ENCODE measurements at places on chromosomes 5 and 9.

GRCh38 chr5:107661038-107661649, 9.6 kb downstream of the EFNA5 start:
- no peak for DNase-seq

DNA sequence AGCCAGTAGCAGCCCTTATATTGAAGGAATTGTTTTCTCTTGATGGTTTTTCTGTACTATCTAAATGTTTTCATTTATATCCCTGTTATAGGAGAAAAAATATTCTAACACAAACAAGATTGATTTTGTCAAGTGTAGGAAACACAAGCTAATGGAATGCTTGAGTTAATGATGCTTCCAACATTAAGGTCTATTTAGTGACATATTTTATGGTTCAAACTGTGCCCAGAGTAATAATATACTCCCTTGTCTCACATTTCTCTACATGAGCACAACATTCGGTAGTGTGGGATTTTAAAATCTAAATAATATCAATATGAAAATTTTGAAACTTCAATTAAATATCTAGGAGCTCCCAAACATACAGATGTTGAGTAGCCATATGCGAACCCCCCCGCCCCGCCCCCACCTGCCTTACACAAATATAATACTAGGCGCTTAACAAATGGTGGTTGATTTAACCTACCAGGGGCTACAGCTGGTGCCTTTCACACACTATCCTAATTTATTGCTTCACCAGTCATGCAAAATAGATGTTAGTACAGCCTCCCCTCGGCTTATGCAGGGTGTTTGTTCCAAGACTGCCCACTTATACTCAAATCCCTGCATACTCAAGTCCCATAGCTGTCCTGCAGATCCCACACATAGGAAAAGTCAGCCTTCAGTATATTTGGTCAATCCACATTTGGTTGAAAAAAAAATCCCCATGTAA, 124.1 kb upstream of the ACO1 start:
- DNase-seq = no peak

GRCh38 chr5:120545951-120546350, 81.9 kb downstream of the PRR16 start:
- DNase-seq = no peak

GRCh38 chr5:152329207-152329606, 75.9 kb downstream of the NMUR2 start:
- DNase-seq = no peak

- DNase-seq = no peak
Observed at GRCh38 chr5:125612181-125612721, 811.0 kb upstream of the GRAMD2B start.

GRCh38 chr9:7117676-7118561, 360.1 kb downstream of the KDM4C start:
- no peak for DNase-seq

DNA sequence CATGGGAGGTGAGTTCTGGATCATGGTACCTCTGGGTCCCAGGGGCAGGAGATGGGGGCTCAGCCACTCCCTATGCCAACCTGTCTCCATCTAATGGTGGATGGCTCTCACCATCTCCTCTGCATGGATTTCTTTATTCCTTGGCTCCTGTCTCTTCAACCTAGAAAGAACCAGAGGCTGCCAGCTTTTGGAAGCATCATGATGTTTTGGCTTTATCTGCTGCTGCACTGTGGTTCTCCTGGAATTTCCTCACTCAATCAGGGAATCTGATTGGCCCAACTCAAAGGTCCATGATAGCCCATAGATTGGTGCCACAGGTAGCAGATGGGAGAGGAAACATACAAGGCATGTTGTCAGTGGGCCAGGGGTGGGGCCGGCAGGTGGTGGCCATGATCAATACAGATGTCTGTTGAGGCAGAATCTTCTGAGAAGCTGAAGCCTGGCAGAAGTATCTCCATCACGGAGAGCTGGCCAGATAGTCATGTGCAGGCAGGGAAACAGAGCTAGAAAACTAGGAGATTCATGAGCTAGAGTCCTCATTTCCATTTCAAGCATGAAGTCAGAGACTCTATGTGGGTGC, 158.2 kb downstream of the MACROH2A1 start:
- no peak for DNase-seq

DNA sequence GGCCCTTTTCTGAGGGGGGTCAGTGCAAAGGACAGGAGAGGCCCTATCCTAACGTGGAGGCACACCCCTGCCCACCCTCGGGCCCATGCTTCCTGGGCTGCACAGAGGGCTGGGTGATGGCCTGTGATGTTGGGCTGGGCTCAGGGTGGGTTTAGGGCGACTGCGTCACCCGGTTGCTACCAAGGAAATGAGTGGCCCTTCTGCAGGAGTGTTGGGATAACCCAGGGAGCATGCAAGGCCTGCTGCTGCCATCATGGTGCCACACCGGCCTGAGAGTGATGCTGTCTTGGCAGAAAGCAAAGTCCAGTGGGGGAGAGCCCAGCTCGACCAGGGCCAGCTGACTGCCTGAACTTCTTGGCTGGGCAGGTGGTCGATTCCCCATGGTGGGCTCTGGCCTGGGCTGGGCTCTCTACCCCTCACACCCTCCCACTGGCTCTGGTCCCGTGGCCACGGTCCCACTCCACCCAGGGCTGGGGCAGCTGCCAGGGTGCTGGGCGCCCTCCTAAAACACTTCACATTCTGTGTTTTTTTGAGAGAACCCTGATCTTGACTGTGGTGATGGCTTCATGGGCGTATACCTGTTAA, 21.5 kb upstream of the MRNIP start:
- no peak for DNase-seq

DNA sequence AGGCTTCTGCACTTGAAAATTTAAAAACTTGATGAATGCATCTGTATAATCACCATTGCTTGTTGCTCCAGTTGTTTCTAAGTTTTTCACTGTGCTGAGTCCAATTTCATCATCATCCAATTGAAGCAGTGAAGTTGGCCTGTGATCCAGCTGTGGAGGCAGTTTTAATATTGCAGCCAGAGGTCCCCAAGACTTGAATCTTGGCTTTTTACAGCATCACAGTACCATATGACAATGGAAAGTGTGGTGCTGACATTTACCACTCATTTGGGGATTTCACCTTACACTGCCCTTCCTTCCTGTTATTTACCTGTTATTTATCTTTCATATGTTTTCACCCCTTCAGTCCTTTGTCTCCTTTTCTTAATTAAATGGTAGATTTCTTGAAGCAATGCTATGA, 76.2 kb upstream of the SPIN1 start:
- no peak for DNase-seq

- DNase-seq = no peak
Observed at GRCh38 chr5:179297486-179298180, 47.6 kb downstream of the ADAMTS2 start.

DNA sequence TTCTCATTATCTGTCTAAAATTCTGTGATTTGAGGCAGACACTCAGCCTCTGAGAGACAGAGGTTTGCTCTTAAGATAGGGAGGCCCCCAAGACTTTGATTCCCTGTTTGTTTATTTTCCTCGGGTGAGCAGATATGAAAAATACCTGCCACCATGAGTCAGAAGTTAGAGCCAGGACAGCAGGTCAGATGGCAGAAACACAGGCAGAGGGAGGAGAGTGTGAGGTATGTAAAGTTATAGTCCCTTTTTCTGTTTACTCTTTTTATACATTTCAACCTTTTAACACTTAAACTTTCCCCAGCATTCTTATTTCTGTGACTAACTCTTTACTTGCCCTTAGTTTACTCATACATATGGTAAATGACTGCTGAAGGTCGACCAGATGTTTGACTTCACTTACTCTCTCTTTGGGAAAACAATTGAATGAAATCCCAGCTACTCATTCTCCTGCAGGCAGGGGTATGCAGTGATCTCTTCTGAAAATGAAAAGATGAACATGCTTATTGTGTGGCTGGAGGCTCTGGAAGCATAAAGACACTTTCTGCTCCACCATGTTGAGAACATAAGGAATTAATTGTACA, 383.8 kb downstream of the NTRK2 start:
- no peak for DNase-seq

GRCh38 chr5:178589180-178590140, 733 bp downstream of the COL23A1 start:
- DNase-seq = no peak

GRCh38 chr5:12870872-12871539, 966.8 kb upstream of the CTNND2 start:
- no peak for DNase-seq

GRCh38 chr5:125408448-125409233, 662.2 kb upstream of the ZNF608 start:
- no peak for DNase-seq

DNA sequence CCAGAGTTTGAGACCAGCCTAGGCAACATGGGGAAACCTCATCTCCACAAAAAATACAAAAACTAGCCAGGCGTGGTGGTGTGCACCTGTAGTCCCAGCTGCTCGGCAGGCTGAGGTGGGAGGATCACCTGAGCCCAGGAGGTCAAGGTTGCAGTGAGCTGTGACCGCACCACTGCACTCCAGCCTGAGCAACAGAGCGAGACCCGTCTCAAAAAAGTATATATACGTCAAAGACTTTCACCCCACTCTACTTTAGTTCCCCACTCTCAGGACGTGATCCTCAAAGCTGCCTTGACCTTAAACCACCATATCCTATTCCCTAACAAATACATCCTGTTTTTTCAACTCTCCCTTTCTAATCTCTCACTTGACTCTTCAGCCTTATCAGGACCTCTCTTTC, 41.0 kb downstream of the PCDHGC5 start:
- no peak for DNase-seq

GRCh38 chr9:127293767-127294166, 29.2 kb downstream of the GARNL3 start:
- no peak for DNase-seq

GRCh38 chr9:88691811-88692210, 156.8 kb downstream of the NXNL2 start:
- DNase-seq = no peak

- no peak for DNase-seq
Observed at GRCh38 chr9:117000196-117000723, 313.2 kb downstream of the TRIM32 start.

- DNase-seq = no peak
Observed at GRCh38 chr5:149677731-149678130, 52.4 kb upstream of the PPARGC1B start.

- DNase-seq = no peak
Observed at GRCh38 chr9:126619361-126620135, 5.8 kb downstream of the LMX1B start.

All from NCI-H1048 (cell line).